ENCODE measurements at places on chromosomes 13 and 19.
A peak's percentile ranks its signal among the peaks of the same experiment; 100 is the strongest.

DNA sequence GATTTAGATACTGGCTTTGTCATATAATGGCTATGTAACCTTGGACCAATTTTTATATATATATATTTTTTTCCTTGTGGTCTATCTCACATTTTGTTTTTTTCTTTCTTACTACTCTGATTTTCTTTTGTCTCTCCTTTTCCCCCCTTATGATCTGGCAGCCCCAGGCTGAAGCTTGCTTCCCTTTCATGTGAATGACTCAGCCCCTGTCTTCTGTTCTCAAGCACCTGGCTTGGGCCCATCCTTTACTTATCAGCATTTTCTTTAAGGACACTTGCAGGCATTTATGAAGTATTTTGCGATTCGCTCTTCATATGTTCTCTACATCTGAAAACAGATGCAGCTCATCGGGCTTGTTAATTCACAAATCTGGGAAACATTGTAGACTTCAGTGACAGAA, 163.6 kb downstream of the SPRY2 start:
- DNase-seq = no peak

DNA sequence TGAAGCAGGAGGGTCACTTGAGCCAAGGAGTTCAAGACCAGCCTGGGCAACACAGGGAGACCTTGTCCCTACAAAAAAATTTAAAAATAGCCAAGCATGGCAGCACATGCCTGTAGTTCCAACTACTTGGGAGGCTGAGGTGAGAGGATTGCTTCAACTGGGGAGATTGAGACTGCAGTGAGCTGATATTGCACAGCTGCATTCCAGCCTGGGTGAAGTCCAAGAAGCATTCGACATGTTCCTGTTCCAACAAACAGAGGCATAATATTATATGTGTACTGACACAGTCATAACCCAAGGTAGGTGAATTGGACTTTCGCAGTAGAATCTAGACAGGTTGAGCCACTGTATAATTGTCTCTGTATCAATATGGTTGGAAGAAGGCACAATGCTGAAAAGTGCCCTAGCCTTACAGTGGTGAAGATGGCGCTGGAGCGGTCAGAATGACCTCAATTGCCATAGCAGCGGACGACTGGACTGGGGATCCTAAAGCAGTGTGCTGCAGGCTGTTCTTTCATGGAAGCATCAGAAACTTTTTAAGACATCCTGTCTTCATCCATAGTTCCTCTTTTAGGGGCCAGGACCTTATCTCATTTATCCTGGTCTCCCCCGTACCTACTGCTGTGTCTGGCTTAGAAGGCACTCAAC, 112.0 kb upstream of the CLDN10 start:
- DNase-seq = no peak

GRCh38 chr19:57279418-57280164, 694 bp upstream of the ZNF460 start:
- peak; percentile 92 for DNase-seq

DNA sequence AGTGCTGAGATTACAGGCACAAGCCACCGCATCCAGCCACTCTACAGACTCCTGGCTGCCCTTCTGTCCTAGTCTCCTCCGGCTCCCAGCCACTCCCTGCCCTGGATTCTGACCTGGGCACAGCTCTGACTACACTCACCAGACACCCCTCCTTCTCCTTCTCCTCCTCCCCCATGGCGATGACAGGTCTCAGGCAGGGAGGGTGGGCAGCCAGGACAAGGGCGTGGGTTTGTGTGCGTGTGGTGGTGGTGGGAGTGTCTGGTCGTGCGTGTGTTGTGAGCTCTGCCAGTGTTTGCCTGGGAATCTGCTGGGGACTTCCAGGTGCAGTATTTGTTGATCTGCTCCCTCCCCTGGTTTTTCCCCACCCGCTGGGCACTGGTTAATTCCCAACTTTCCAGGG, 3.0 kb upstream of the NCCRP1 start:
- DNase-seq = no peak

GRCh38 chr13:25319771-25320170, 18.3 kb downstream of the NUP58 start:
- no peak for DNase-seq

- DNase-seq = peak; percentile 17
Observed at GRCh38 chr19:44072543-44073401, 813 bp downstream of the ZNF284 start.

DNA sequence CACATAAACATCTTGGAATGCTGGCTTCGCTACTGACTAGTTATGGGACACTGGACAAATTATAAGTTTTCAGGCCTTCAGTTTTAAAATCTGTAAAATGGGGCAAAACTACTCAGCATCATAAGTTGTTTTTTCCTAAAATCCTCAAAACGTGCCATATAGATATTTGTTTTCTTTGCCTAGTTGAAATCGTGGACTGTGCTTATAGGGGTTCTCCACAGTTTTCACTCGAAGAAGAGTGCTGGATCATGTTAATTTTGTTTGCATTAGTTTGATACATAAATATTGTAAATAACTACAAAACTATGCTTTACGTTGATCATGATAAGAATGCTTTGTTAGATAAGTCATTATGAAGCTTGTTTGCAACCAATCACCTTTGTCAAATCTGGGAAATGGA, 313.4 kb downstream of the OXGR1 start:
- no peak for DNase-seq

DNA sequence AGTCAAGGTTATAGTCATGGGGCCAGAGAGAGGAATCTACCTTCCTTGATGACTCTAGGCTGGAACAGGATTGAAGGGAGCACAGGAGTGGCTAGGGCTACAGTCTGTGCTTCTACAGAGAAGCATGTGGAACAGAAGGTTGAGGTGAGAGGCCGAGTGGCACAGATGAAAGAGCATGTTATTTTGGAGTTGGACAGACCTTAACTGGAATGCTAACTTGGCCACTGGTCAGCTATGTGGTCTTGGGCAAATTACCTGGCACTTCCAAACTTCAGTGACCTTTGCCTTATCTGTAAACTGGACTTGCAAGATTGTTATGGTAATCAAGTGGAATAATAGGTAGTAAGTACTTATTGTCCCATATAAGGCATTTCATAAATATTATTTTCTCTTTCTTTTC, 252.7 kb downstream of the KCNRG start:
- DNase-seq = no peak

GRCh38 chr13:22102271-22102670, 431.4 kb downstream of the FGF9 start:
- no peak for DNase-seq

GRCh38 chr19:29966588-29967249, 24.7 kb downstream of the URI1 start:
- DNase-seq = no peak

GRCh38 chr19:1151917-1152587, 22.0 kb downstream of the SBNO2 start:
- no peak for DNase-seq

DNA sequence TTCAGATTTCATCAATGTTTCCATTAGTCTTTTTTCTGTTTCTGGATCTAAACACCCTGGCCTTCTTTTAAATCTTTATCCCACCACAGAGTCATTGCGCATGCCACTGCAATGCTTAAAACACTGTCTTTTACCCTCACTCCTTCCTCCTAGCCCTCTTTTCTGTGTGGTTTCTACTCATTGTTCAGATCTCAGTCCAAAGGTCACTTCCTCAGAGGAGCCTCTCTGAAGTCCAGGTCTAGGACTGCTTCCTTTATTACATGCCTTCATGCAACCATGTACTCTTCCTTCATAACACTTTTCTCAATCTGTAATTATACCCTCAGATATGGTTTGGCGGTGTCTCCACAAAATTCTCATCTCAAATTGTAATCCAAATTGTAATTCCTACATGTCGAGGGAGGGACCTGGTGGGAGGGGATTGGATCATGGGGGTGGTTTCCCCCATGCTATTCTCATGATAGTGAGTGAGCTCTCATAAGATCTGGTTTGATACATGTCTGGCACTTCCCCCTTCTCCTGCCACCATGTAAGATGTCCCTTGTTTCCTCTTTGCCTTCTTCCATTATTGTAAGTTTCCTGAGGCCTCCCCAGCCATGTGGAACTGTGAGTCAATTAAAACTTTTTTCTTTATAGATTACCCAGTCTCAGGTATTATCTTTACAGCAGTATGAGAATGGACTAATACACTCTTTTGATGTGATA, 808.9 kb downstream of the DIAPH3 start:
- DNase-seq = no peak

- DNase-seq = no peak
Observed at GRCh38 chr13:71285700-71286099, 581.3 kb downstream of the DACH1 start.

GRCh38 chr19:3464587-3465235, 15.6 kb downstream of the SMIM24 start:
- DNase-seq = no peak

GRCh38 chr13:48412881-48413351, at the start of gene LPAR6:
Gene LPAR6, minus strand, starts transcription at chr13:48413113. Its CDS starts 690 bp downstream, at chr13:48412423.
- DNase-seq = peak; percentile 23

- no peak for DNase-seq
Observed at GRCh38 chr19:30856786-30857185, 484.6 kb downstream of the ZNF536 start.

DNA sequence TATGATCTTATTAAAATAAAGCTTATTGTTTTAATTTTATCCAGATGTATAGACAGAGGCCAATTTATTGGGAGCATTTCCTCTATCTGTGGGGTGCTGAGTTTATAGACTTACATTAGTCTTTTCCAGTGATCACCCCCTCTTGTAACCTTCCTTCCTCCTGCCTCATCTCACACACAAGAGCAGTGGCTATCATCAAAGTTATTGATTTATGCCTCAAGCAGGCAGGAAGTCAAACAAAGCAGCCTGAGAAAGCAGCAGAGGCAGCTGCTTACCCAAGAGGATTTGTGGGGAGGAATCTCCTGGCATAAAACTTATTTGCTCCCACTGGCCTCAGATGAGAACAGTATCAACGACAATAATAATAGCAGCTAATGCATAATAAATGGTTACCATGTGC, 26.3 kb upstream of the DCLK1 start:
- no peak for DNase-seq

GRCh38 chr13:45849408-45849807, 2.1 kb downstream of the SIAH3 start:
- no peak for DNase-seq

GRCh38 chr19:31127134-31127967, 221.9 kb downstream of the TSHZ3 start:
- DNase-seq = peak; percentile 92

DNA sequence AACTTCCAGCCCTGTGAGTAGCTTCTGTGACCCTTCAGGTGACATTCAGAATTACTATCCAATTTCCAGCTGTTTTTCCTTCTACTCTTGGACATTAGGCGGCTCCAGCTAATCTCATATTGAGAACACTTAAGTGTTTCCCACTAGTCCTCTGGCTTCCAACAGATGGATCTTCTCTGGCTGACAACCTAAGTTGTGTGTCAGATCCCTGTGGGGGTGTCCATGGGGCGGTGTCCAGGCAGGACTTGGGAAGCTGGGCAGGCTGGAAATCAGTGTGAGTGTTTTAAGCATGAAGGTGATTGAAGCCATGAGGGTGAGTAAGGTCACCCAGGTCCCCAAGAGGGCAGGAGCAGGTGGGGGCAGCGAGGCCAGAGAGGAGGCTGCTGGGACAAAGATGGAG, 10.1 kb downstream of the CNOT3 start:
- DNase-seq = no peak

DNA sequence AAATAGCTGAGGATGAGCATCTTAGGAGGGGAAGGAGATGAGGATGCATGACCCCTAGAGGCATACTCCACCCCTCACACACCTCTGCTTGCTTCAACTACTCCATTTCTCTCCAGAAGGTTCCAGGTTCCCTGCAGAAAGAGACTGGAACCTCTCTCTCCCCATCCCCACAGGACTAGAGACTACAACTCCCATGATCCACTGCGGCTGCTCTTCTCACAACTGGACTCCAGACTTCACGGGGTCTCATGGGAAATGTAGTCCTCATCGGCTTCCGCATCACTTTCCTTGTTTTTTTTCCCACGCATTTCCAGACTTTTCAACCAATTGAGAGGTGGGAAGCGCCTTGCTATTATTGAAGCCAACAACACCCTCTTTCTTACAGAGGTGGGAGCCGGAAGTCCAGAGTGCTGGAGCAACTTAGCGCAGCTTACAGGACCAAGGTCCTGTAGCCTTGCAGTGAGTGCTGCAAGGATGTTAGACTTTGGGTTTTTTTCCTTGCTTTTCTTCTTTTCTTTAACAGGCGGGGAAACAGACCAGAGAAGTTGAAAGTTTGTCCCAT, 13.9 kb upstream of the CACNG6 start:
- peak; percentile 83 for DNase-seq

DNA sequence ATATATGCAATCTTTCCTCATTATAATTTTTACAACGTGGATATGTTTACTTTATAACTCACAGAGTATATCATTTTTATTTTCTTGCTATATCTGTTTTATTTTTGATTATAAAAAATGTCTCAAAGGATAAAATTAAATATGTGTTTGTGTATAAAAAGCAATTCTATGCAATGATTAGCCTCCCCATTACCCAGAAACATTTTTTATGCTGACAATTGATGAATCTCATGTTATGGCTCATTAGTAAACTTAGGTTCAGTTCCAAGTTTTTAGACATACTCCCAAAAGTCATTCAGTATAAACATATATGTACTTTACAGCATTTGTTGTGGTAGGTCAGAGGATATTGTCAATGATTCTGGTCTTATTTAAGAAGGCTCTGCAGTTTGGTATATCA, 540.1 kb upstream of the SPRY2 start:
- no peak for DNase-seq

- DNase-seq = peak; percentile 29
Observed at GRCh38 chr13:52399708-52400107, 6.3 kb downstream of the THSD1 start.

DNA sequence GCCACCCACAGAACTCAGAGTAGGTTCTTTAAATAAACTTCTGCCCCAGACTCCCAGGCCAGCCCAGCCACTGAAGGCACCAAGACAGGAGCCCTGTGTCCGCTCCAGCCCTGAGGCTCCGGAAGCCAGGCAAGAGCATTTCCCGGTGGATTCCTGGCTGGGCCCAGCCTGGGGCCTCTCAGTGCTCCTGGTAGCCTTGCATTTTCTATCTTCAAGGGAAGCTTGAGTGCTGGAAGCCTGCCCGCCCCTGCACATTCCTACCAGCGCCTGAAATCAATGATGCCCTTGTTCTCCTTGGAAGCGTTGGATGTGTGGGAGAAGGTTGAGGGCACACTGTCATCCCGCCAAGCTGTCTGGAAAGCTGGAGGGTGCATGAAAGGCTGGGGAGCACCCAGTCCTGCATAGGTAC, 70.3 kb downstream of the ALOX5AP start:
- DNase-seq = no peak

DNA sequence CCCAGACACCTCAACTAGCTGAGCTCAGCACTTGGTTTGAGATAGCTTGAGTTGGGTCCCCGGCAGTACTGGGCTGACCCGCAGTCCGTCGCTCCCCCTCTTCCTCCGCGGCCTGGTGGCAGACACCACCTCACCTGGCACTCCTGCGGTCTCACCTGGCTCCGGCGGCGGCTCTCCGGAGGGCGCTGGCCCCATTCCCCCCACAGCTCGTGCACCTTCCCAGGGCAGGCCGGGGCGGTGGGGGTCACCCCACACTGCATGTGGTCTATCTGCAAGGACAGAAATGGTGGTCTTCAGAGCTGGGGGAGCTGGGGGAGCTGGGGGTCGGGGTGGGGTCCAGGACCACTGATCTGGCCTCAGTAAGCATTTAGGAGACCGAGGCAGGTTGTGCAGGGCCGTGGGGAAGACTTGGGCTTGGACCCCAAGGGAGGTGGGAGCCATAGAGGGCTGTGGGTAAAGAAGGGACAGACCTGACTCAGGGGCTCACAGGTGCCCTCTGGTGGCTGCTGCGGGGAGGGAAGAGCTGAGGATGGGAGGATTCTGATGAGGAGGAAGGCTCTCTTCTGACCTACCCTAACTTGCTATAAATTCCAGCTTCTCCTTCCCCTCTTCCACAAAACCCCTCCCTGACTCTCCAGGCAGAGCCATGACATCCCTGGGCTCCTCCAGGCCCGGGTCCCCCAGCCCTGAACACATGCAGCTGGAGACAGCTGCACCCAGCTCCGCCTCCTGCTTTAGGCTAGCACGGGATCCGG, 6.7 kb upstream of the PLIN4 start:
- DNase-seq = peak; percentile 78

Measured in AG08396 (cell line).